ENCODE measurements at places on chromosomes 2 and 18.

DNA sequence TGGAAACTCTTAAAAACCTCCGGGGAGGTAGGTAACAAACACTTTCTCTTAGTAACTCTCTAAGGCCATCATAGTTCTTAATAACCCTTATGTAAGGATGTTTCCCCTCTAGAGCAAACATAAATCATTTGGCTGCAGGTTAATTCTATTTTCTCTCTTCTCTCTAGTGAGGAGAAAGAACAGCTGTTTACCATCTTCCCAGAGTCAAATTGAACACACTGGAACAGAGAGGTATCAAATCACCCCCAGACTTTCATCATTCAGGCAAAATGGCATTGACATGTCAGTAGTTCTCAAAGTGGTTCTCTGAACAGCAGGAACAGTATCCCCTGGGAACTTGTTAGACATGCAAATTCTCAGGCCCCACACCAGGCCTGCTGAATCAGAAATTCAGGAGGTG, 240.7 kb downstream of the MEIS1 start:
- DNase-seq = no peak

DNA sequence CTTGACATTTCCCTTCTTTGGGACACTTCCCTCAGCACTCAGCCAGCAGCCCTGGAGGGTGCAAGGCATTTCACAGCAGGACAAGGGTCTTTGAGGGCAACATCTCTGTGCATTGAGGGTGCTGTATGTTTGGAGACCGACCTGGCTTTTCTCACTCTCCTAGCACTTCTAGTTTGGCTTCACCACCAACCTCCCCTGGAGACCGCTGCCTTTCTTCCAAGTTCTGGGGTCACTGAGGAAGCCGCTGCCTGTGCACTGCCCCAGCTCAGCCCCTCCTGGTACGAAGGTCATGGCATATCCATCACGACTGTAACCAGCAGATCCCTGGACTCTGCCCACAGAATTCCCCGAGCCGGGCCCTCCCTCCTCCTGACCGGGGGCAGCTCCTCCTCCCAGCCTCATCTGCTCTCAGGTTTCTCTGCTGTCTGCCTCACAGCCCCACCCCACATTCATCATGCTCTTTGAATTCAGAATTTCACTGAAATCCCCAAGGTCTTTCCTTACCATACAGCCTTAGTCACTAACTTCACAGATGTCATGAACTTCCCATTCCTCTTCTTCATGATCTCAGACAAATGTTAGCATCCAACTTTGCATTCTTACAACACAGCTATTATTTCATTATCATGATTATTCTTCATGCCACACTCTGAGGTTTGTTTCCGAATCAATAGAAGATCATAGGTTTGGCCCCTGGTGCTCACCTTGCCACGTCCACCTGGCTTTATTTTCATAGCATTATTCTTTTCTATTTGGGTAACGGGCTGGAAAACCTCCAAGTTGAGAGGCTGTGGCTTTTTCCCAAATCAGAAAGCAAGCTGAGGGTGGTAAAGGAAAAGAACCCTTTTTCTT, 113.0 kb upstream of the COPS8 start:
- DNase-seq = peak; percentile 47

DNA sequence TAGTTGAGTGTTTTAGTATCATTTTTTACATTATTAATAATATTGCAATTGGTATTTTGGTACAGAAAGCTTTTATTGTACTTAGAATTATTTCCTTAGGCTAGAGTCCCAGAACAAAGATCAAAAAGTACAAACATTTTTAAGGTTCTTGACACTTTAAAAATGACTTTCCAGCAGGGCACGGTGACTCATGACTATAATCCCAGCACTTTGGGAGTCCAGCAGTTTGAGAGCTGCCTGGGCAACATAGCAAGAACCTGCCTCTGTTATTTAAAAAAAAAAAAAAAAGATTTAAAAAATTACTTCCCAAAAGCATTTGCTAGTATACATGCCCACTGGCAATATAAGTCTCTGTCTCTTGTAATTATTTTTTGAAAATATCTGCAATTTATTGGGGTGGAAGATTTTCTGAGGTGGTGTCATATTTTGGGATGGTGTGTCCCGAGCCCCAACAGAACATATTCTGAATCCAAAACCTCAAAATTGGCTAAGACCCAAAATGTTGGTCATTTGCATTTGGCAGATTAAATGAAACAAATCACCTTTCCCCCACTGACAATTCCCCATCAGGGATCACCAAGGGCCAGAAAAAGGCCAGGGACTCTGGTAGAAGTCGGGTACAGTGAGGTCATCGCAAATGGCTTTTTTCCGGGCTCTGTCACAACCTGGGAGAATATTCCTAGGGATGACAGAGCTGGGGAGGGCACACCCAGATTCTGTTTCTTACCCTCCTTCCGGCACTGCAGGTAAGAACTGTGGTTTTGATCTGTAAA, 42.1 kb downstream of the NIFK start:
- DNase-seq = no peak

- DNase-seq = no peak
These were observed 10.1 kb downstream of the GPR35 start for GRCh38 chr2:240635121-240635997.

DNA sequence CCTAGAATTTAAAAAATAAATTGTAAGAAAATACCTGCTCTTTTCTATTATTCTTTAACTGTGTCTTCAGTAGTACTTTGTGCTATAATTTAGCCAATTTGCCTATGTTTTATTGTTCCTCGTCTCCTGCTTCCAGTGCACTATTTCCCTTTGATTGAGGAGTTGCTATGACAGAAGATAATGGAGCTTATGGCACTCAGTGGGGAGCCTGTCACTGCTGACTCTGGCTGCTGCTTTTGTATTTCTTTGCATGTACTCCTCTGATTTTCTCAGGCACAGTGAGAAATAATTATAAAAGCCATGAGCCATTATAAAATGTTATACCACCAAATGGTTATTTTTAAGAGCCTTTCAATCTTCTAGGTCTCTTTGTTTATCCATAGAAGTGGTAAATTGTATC, 1310.8 kb upstream of the SLC39A10 start:
- no peak for DNase-seq

DNA sequence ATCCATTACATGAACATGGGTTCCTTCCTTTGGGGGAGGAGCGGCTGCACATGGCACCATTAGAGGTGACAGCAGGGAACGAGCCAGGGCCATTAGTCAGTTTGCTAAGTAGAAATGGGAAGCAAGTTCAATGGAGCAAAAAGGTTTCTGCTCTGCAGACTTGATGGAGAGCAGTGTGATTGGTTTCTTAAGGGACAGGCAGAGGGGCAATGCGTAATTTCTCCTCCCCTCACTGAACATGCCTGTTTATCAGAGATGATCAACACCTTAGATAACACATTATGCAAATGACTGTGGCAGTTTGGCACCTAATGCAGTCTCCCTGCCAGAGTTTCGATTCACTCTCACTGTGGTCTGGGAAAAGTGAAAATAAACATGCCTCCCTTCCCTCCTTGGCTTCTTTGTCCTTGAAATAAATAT, 414.5 kb downstream of the STK39 start:
- no peak for DNase-seq

- DNase-seq = peak; percentile 76
These were observed 99.8 kb downstream of the SEPTIN10 start for GRCh38 chr2:109513749-109514588.

- DNase-seq = no peak
These were observed 750.3 kb upstream of the RAB6C start for GRCh38 chr2:129229196-129229595.

- DNase-seq = peak; percentile 87
These were observed 41.9 kb downstream of the TMEM247 start for GRCh38 chr2:46521215-46521683.

DNA sequence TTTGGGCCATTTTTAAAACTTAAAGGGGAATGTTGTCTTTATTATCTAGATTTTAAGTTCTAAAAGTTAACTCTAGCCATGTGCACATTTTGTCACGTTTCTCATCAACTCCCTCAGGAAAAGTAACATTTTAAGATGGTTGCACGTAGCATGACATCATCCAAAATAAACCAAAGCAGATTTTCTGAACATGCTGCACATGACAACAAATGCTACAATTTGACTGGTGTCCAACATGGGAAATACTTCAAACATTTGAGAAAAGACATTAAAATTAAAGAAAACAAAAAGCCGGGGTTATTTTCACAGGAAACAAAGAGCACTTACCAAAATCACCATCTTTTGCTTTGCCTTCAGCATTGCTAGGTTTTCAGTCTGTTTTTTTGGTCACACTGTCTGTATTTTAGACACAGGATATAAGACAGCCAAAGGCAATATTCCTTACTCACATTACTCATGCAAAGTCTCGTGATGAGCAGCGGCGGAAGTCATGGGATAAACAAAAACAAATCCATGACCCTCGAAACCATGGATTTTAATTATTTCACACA, 51.3 kb upstream of the RND3 start:
- DNase-seq = no peak

GRCh38 chr18:63192885-63193349, 126.7 kb downstream of the BCL2 start:
- DNase-seq = no peak

GRCh38 chr2:62202019-62202722, 6.3 kb downstream of the B3GNT2 start:
- DNase-seq = no peak

- DNase-seq = no peak
These were observed 105.0 kb downstream of the CELF4 start for GRCh38 chr18:37460604-37461003.

- peak; percentile 56 for DNase-seq
These were observed 6.7 kb downstream of the RAMP1 start for GRCh38 chr2:237866101-237866621.

DNA sequence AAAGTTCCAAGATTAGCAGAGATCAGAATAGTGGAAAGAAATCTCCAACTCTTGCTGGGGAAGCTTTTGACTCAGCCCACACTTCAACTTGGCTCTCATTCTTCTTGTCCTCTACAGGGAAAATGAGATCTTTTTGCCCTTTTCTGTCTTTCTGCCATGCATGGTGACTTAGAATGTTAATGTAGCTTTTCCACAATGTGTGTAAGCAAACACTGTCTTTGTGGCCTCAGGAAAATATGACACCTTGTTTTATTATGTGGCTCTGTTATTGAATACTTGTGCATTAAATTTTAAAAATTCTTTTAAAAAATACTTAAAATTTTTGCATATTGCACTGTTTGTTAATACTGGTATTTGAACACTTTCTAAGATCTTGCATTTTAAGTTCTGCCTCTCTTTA, 65.4 kb upstream of the WDR75 start:
- DNase-seq = no peak

DNA sequence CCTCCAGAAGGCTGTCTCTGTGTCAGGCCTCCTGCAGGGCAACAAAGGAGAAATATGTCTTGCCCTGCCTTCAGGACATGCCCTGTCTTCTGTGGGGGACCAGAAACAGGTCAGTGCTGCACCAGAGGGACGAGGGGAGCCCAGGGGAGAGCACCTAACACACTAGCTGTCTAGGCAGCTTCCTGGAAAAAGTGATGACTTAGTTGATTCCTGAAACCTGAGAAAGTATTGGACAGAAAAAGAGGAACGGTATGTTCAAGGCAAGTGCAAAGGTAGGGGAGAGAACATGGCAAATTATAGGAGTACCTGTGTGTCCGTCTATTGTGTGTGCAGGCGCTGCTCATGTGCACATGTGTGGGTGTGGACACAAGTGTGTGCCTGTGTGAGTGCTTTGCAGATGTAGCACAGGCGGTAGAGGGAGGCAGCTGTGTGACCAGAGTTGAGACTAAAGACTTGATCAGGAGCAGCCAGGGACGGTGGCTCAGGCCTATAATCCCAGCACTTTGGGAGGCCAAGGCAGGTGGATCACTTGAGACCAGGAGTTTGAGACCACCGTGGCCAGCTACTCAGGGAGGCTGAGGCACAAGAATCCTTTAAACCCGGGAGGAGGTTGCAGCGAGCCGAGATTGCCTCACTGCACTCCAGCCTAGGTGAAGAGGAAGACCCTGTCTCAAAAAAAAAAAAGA, 119.5 kb downstream of the GYPC start:
- DNase-seq = no peak

- DNase-seq = no peak
These were observed 148.3 kb downstream of the KCNJ3 start for GRCh38 chr2:154846842-154847241.

DNA sequence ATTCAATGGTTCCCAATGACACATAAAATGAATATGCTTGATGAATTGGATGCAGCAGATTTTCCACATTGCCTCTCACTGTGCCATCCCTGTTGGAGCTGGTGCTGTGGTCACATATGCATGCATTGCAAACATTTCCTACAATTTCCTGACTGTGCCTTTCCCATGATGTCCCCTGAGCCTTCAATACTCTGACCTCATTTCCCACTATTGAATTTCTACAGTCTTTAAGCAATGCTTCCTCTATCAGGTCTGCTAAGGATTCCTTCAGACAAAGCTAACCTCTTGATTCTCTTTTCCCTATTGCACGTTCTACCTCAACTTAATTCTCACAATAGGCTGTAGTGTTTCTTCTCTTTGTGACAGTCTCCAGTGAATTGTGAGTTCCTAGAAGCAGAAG, 342.5 kb upstream of the CRIM1 start:
- no peak for DNase-seq

DNA sequence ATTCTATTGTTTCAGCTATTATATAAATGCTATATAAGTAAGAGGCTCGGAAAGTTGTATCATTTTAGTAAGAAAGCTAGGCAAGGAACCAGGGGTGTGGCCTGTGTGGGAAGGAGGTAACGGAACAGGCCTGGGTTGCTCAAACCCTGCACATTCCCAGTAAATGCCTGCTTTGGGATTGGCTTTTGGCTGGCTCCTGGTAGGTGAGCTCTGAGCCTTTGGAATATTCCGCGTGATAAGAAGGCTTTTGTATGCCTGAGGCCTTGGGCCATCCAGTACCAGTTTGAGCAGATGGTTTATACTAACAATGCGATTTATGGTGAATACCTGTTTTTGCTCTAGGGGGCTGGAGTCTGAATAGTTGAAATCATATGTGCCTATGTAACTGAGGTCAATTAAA, 42.6 kb upstream of the CDH20 start:
- DNase-seq = no peak

DNA sequence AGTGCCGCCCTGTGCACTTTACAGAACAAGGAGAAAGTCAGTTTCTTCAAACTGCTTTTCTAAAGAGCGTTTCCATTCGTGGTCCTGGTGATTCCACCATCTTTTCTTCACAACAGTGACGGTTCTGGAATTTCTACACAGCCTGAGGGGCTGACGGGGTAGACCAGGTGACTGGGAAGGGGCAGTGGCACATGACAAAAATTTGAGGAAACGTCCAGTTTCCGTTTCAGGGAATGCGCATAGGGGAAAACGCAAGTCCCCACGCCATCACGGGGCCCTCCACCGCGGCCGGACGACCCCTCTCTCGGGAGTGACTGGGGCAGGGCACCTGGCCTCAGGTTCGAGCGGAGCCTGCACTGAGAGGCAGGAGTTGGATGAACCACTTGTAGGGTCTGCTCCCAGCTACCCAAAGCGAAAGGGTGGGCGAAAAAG, 980 bp upstream of the SPTBN1 start:
- DNase-seq = no peak

- DNase-seq = no peak
These were observed 221.5 kb downstream of the TFCP2L1 start for GRCh38 chr2:121063471-121063870.

GRCh38 chr2:64807417-64807816, 153.7 kb upstream of the SERTAD2 start:
- peak; percentile 63 for DNase-seq

GRCh38 chr2:33371304-33372090, 105.0 kb upstream of the RASGRP3 start:
- no peak for DNase-seq

GRCh38 chr2:241041589-241042158, 43.3 kb downstream of the SNED1 start:
- peak; percentile 3 for DNase-seq

All from lower leg skin (tissue), 4 donors.